ENCODE measurements at places on chromosomes 13 and 19.

DNA sequence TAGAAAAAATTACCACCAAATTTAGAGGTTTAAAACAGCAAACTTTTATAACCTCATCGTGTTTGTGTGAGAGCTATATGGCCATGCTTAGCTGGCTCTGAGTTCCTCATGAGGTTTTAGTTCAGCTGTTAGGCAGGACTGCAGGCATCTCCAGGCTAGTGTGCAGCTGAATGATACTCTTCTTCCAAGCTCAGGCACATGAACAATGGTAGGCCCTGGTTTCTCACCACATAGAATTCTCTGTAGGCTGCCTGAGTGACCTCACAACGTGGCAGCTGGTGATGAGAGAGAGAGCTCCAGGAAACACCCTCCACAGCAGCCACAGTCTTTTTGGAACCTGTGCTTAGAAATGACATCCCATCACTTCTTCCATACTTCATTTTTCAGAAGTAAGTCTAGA is 540.6 kb upstream of the MIR17HG start:
- DNase-seq, result no peak

GRCh38 chr13:48661107-48661506 is 7.4 kb downstream of the CYSLTR2 start:
- no peak for DNase-seq

DNA sequence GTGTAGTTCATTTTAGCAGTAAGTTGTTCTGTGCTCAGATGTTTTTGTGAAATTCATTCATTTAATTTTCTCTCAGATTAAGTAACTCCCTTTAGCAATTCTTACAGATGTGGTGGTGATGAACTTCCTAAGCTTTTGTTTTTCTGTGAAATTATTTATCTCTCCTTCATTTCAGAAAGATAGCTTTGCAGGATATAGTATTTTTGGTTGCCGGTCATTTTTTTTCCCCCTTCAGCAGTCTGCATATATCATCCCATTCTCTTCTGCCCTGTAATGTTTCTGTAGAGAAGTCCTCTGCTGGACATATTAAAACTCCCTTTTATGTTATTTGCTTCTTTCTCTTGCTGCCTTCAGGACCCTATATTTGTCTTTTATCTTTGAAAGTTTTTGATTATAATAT is 470.2 kb downstream of the PCDH9 start:
- no peak for DNase-seq

GRCh38 chr13:72728290-72728605 is 525 bp downstream of the BORA start:
- DNase-seq, result no peak

DNA sequence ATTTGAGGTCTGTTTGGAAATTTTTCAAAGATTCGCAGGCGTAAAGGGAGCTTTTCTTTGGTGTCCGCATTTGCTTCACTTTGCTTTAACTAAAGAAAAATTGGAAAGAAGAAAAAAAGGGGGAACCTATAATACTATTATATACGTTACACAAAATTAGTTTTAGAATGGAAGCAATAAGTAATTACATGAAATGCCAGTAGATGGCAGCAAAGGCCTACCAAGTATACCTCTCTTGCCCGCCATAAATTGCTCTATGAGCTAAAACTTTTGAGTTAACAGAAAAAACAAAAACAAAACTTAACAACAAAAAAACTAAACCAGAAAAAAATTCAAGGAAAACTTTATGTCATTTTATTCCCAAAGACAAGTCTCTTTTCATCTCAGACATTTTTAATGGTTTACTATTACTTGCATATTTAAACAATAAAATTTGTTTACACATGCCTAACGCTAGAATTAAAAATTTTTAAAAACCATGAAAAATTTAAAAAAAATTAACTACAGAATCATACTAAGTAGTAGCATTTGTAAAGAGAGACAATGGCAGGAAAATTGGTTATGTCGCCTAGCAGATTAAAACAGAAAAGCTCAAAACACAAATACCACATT is 271.4 kb downstream of the NALCN start:
- DNase-seq, result peak; percentile 78

DNA sequence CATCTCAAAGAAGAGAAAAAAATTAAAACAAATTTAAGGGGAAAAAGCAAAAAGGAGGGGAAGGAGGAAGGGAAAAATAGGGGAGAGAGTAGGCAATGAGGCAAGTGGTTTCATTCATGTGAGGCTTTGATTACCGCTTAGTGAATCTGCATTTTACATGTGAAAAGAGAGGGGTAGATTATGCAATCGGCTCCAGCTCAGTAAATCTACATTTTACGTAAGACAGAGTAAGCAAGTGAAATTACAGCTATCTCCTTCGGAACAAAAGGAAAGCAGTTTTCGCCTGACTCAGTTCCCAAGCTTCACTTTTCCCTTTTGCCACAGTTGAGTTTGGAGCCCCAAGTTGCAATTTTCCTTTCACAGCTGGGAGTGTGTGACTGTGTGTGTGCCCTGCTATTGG is 16.0 kb upstream of the OLFM2 start:
- DNase-seq, result no peak

DNA sequence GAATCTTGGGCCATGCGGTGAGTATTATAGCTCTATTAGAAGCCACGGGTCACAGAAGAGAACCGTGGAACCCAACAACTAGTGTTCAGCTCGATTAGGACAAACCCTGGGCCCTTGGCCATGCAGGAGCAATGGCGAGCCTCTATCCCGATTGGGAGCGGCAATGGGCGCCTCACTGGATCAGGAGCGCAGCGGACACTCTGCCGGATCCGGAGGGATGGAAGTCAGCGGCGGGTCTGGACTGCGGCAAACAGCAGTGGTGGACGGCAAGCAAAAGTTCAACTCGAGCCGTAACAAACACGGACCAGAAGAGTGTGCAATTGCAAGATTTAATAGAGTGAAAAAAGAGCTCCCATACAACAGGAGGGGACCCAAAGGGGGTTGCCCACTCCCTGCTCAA is 1481.9 kb downstream of the PCDH9 start:
- no peak for DNase-seq

DNA sequence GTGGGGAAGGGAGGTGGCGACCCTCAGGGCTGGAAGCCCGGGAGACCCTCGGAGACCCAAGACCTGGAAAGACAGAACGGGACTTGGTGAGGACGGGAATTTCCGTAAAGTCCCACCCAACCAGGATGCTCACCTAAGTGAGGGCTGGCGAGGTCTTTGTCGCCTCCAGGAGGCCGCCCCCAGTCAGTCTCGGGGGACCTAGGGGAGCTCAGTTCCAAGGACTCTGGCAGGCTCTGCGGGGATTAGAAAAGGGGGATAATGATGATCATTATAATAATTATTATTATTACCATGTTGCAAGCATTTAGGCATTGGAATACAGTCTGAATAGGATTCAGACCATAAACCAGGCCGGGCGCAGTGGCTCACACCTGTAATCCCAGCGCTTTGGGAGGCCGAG is 9.1 kb upstream of the HSD17B14 start:
- no peak for DNase-seq

DNA sequence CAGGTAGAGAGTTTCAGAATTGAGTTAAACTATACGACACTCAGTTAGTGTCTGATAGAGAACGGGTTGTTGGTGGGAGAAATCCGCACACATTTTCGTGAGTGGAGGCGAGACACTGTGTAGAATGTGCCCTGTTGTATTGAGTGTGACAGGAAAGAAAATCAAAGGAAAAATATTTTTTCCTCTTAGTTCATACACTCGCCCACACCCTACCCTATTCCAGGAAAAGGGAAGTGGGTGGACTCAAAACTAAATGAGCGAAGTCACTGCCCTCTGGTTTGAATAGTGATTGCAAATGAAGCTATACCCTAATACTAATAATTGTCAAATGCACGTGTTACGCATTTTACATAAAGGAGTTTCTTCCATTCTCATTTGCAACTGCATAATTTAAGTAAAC is 2.0 kb downstream of the ZNF347 start:
- no peak for DNase-seq

GRCh38 chr13:49366841-49367240 is 77.0 kb downstream of the CAB39L start:
- DNase-seq, result no peak

Data from fibroblast of villous mesenchyme (primary cell).